Activated CD8-positive, alpha-beta T cell treated with anti-CD3 and anti-CD28 coated beads, Interleukin-2, amount 10 ng/mL, durations not matched to agents 7 days and 5 days (primary cell): ENCODE measurements at places on chromosomes 6 and 20. TPM values are rescaled to one million over a fixed set of nuclear protein-coding genes. Genes with fewer than 3 reads are reported as not detected.

DNA sequence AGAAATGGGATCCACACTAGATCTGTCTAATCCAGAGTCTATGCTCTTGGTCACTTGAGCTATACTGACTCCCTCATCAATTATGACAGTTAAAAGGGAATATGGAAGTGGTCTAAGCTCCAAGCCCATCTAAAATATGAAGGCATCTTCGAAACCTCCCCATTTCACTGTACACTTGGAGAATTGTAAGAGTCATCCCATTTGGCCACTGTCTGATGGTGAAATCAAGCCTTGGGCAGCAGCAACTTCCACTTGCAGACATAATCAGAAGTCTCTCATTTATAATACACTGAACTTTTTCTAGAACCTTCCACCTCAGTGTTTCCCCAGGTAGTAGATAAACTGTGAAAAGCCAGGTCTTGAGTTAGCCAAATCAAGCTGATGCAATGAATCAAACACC lies 26.3 kb upstream of the UBR2 start:
- DNase-seq: no peak
- no peaks in the 10 kb centered on the region for H3K4me1 ChIP-seq
- no peak overlapping the region for H3K27ac ChIP-seq
- no peak overlapping the region for H3K4me3 ChIP-seq
- H3K27me3 ChIP-seq: peaks cover 10% of the 10 kb centered on the region

GRCh38 chr20:32327087-32327681 lies 30.9 kb upstream of the ASXL1 start:
- H3K4me3 ChIP-seq: no peak overlapping the region
- H3K4me1 ChIP-seq: peaks cover 5% of the 10 kb centered on the region
- H3K27me3 ChIP-seq: no peaks in the 10 kb centered on the region

GRCh38 chr20:9989066-9989724 lies 45.6 kb upstream of the ANKEF1 start:
- no peak for DNase-seq
- H3K36me3 ChIP-seq: no peaks in the 10 kb centered on the region
- H3K27ac ChIP-seq: no peak overlapping the region

Gene HS3ST5
- total RNA-seq: not detected

GRCh38 chr6:11700118-11700718 lies 78.4 kb downstream of the ADTRP start:
- no peak overlapping the region for H3K4me3 ChIP-seq
- DNase-seq: peak; percentile 38
- H3K27me3 ChIP-seq: no peaks in the 10 kb centered on the region
- H3K27ac ChIP-seq: no peak overlapping the region

GRCh38 chr20:2379511-2380229 lies 1.0 kb upstream of the TGM6 start:
- H3K27me3 ChIP-seq: peaks cover 24% of the 10 kb centered on the region
- H3K4me3 ChIP-seq: peak overlapping the region; percentile 8
- peak; percentile 53 for DNase-seq
- H3K4me1 ChIP-seq: peaks cover 28% of the 10 kb centered on the region
- H3K36me3 ChIP-seq: no peaks in the 10 kb centered on the region

DNA sequence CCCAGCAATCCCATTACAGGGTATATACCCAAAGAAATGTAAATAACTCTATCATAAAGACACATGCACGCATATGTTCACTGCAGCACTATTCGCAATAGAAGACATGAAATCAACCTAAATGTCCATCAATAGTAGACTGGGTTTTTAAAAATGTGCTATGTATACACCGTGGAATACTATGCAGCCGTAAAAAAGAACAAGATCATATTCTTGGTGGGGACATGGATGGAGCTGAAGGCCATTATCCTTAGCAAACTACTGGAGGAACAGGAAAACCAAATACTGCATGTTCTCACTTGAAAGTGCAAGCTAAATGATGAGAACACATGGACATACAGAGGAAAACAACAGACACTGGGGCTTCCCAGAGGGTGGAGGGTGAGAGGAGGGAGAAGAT lies 201.2 kb downstream of the GMDS start:
- no peak overlapping the region for H3K4me3 ChIP-seq
- H3K27ac ChIP-seq: no peak overlapping the region
- no peaks in the 10 kb centered on the region for H3K27me3 ChIP-seq

GRCh38 chr20:43947316-43947710 lies 32.7 kb downstream of the TOX2 start:
- no peaks in the 10 kb centered on the region for H3K36me3 ChIP-seq
- no peak overlapping the region for H3K4me3 ChIP-seq
- H3K4me1 ChIP-seq: peaks cover 74% of the 10 kb centered on the region
- DNase-seq: no peak
- H3K27me3 ChIP-seq: peaks cover 47% of the 10 kb centered on the region
- no peak overlapping the region for H3K27ac ChIP-seq

GRCh38 chr6:97392735-97393134 lies 109.7 kb upstream of the MMS22L start:
- H3K4me3 ChIP-seq: no peak overlapping the region
- H3K27me3 ChIP-seq: peaks cover 11% of the 10 kb centered on the region

Gene IRF4
- 91.2 TPM for total RNA-seq

GRCh38 chr6:29728173-29728874 lies 5.1 kb downstream of the HLA-F start:
- no peak overlapping the region for H3K4me3 ChIP-seq
- peak overlapping the region; percentile 58 for H3K27ac ChIP-seq
- H3K27me3 ChIP-seq: no peaks in the 10 kb centered on the region
- peaks cover 56% of the 10 kb centered on the region for H3K36me3 ChIP-seq
- DNase-seq: no peak

Gene ENTPD6
- total RNA-seq: 31.9 TPM

DNA sequence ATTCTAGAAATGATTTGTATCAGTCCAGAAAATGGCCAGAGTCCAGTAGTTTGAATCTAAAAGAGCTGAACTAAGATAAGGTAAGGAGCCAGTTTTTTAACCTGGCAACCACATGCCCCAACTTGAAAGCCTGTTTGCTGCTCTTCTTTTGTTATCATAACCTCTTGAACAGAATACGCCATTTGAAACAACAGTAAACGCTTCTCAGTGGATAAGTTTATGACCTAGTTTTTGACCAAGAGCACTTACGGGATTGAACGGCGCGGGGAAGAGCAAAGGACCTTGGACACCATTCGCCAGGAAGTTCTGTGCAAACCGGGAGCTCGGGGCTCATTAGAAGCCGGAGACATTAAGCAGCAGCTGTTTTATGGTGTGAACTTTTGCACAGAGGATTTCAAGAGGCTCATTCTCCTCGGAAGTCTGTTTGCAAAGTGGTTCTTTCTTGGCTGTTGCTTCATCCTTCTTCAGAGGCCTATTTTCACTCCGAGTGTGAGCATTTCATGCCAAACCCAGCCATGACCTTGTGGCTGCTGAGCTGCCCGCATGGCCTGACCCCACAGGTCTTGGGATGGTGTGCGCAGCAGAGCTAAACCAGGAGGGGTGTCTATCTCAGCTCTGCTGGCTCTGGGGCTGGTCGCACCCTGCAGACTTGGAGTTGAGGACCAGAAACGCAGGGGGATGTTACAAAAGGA lies 215.1 kb downstream of the SOX4 start:
- no peak overlapping the region for H3K4me3 ChIP-seq
- H3K27ac ChIP-seq: no peak overlapping the region
- H3K27me3 ChIP-seq: no peaks in the 10 kb centered on the region
- no peak for DNase-seq
- H3K36me3 ChIP-seq: no peaks in the 10 kb centered on the region
- no peaks in the 10 kb centered on the region for H3K4me1 ChIP-seq

DNA sequence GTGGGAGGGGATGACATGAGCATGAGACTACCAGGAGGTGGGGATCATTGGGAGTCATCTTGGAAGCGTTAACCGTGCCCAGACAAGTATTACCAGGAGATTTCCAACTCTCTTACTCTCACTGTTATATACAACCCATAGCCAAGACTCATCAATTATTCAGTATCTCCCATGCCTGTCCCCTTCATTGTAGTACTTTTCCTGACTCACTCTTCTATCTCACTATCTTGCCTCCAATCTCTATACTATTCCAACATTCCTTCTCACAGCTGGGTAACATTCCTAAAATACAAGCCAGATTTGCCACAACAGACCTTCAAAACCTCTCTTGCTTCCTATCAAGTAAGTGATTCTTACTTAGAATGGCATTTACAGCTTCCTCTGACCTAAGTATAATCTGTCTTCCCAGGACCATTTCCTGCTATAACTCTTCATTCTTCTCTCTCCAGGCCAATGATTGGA lies 226.3 kb upstream of the SMLR1 start:
- H3K4me1 ChIP-seq: no peaks in the 10 kb centered on the region
- DNase-seq: no peak
- peaks cover 10% of the 10 kb centered on the region for H3K36me3 ChIP-seq
- H3K4me3 ChIP-seq: no peak overlapping the region
- no peaks in the 10 kb centered on the region for H3K27me3 ChIP-seq
- H3K27ac ChIP-seq: no peak overlapping the region

- no peaks in the 10 kb centered on the region for H3K27me3 ChIP-seq
- H3K4me3 ChIP-seq: peak overlapping the region; percentile 89
- H3K4me1 ChIP-seq: peaks cover 26% of the 10 kb centered on the region
- no peak for DNase-seq
- H3K36me3 ChIP-seq: peaks cover 11% of the 10 kb centered on the region
These were observed 690 bp downstream of the NEU1 start for GRCh38 chr6:31861919-31862343.

GRCh38 chr6:14458669-14459266 lies 341.2 kb downstream of the CD83 start:
- H3K27me3 ChIP-seq: no peaks in the 10 kb centered on the region
- no peak overlapping the region for H3K27ac ChIP-seq
- H3K36me3 ChIP-seq: peaks cover 19% of the 10 kb centered on the region
- peaks cover 31% of the 10 kb centered on the region for H3K4me1 ChIP-seq
- no peak for DNase-seq

Gene LKAAEAR1
- total RNA-seq: 0.34 TPM

GRCh38 chr6:129497481-129498441 lies 212.2 kb downstream of the ARHGAP18 start:
- H3K36me3 ChIP-seq: no peaks in the 10 kb centered on the region
- H3K27ac ChIP-seq: no peak overlapping the region
- H3K4me1 ChIP-seq: peaks cover 29% of the 10 kb centered on the region
- no peaks in the 10 kb centered on the region for H3K27me3 ChIP-seq
- no peak overlapping the region for H3K4me3 ChIP-seq

DNA sequence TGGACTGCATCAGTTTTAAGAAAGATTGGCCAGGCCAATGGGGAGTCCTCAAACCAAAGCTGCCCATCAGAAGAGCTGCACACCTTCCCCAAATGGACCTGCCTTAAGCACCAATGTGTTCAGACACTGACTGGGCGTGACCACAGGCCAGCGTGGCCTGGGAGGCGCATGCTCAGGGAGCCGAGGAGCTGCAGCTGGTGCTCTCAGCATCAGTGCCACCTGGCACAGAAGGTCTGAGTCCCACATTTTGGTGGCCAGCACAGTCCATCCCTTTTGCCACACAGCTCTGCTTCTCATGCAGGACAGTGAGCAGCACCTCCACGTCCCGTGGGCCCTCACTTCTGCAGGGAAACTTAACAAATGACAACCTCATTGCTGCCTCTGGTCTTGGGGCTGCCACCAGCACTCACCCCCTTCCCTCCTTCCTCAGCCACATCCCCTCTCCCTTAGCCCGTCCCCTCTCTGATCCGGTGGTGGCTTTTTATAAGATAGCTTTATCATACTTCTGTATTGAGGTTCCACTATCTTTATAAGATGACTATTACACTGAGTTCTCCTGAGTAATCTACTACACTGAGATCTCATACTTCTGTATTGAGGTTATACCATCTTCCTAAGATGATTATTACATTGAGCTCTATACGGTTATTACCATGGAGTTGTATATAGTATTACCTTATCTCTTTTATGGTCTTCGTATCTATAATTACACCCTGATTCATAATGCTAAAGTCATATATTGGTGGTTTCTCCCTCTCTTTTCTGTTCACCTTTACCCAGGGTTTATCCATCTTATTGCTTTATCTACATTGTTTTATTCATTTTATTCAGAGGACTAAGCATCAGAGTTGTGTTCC lies 109.1 kb downstream of the TOX2 start:
- no peak overlapping the region for H3K4me3 ChIP-seq
- H3K4me1 ChIP-seq: peaks cover 40% of the 10 kb centered on the region
- peaks cover 48% of the 10 kb centered on the region for H3K27me3 ChIP-seq
- H3K36me3 ChIP-seq: peaks cover 2% of the 10 kb centered on the region
- DNase-seq: no peak
- H3K27ac ChIP-seq: no peak overlapping the region

Gene HDGFL1
- total RNA-seq: not detected

DNA sequence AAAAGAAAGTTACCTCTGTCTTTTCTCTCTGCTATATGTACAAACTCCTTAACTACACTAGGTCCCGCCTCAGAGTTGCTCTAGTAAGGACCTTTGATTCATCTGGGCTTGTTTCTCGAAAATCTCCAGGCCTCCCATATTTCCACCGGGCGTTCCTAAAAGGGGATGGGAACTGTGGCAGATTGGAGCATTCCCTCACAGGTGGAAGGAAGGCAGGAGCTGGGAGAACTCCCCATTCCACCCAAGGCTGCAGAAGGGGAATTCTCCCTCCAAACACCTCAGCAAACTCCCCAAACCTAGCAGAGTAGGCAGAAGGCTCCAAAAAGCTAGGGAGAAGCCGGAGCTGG lies 1.6 kb upstream of the TFAP2A start:
- no peak for DNase-seq
- peaks cover 90% of the 10 kb centered on the region for H3K27me3 ChIP-seq
- H3K4me1 ChIP-seq: peaks cover 30% of the 10 kb centered on the region

DNA sequence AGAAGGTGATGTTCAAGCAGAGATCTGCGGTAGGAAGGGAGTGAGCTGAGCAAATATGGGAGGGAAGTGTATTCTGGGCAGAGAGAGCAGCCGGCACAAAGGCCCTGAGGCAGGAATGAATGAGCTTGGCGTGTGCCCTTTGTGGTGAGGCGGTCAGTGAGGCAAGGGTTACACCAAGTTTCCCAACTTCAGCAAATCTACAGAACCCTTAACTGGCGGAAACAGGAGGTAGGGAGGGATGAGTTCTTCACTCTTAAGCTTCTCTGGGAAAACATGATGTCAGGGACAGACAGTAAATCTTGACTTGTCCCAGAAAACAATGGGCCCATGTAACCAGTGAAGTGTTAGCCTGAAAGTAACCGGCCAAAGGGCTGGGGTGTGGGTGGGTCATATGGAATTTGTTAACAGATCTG lies 97.1 kb upstream of the PTPN1 start:
- H3K4me3 ChIP-seq: no peak overlapping the region
- H3K36me3 ChIP-seq: no peaks in the 10 kb centered on the region
- no peaks in the 10 kb centered on the region for H3K4me1 ChIP-seq
- peaks cover 31% of the 10 kb centered on the region for H3K27me3 ChIP-seq

DNA sequence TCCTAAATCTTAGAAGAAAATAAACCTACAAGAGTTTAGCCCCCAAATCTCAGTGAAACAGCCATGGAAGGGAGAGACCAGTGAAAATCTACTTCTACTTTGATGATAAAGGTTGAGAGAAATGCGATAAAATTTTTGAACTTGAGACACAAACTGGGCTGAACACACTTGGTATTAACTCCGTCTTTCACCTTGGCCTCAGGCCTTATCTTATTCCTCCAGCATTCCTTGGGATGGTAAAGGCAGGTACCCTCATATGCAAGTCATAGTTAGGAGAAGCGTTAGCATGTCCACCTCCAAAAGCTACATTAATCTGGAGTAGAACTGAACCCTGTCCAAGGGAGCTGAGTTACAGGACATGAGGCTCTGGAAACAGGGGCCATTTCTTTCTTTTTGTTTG lies 1.2 kb upstream of the SPTLC3 start:
- H3K27ac ChIP-seq: no peak overlapping the region
- H3K36me3 ChIP-seq: no peaks in the 10 kb centered on the region
- H3K4me3 ChIP-seq: no peak overlapping the region
- H3K4me1 ChIP-seq: peaks cover 21% of the 10 kb centered on the region
- no peak for DNase-seq
- peaks cover 3% of the 10 kb centered on the region for H3K27me3 ChIP-seq

Gene BTN1A1
- total RNA-seq: not detected

GRCh38 chr20:19855416-19855815 lies 97.4 kb downstream of the RIN2 start:
- DNase-seq: no peak
- H3K36me3 ChIP-seq: no peaks in the 10 kb centered on the region
- no peak overlapping the region for H3K4me3 ChIP-seq
- no peaks in the 10 kb centered on the region for H3K27me3 ChIP-seq
- H3K4me1 ChIP-seq: no peaks in the 10 kb centered on the region
- no peak overlapping the region for H3K27ac ChIP-seq

Gene SLC22A2
- total RNA-seq: not detected
